ENCODE measurements at places on chromosomes 7 and 10.

- DNase-seq, result no peak
Observed at GRCh38 chr7:22561895-22562593, 62.1 kb upstream of the STEAP1B start.

DNA sequence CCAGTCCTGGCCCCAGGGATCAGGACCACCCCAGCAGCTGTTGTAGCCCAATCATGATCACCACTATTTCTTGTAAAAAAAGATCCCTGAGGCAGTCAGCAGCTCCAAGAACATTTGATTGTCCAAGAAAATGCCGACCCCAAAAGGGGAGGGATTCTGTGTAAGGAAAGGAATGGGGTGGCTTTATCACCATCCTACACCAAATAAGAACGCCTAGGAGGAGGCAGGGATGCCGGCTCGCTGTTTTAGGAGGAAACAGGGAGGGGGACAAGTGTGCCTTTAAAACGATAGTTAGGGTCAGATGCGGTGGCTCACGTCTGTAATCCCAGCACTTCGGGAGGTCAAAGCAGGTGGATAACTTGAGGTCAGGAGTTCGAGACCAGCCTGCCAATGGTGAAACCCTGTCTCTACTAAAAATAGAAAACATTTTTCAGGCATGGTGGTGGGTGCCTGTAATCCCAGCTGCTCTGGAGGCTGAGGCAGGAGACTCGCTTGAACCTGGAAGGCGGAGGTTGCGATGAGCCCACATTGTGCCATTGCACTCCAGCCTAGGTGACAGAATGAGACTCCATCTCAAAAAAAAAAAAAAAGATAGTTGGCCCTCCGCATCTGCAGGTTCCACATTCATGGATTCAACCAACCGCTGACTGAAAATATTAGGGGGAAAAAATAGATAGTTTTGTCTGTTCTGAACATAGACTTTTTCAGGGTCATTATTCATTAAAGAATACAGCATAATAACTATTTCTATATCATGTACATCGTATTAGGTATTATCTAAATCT, 63.6 kb downstream of the PDIA4 start:
- no peak for DNase-seq

DNA sequence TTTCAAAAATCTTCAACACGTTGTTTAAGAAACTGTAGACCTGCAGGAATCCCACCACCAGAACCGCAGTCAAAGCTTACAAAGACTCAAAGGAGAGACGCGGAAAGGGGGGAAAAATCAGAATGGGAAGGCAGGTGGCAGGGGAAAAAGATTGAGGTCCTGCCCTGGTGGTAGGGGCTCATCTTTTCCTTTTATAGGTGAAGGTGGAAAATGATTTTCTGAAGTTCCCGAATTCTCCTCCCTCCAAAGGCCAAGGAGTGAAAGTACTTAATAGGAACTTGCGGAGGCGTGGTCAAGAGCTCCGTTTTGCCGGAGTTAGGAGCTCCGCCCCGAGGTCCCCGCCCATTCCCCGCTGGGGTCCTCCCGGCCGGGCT, 724 bp downstream of the BBIP1 start:
- DNase-seq, result peak; percentile 97

DNA sequence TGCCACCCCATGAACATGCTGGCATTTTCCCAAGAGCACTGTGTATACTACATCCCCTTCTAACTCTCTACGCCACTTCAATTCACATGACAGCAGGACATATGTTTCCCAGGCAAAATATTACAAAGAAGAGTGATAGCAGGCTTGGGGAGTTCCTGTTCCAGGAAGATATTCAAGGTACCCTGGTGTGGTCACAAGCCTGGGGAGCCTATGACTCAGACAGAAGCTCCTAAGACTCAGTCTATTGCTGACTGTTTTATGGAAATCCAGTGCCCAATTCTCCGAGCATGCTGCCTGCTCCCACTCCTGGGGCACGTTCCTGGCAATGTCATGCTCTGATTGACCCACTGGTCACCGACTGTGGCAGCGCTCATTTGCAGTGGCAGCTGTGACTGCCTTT, 23.5 kb upstream of the ABLIM1 start:
- peak; percentile 15 for DNase-seq

- DNase-seq, result no peak
Observed at GRCh38 chr10:49176310-49177268, 11.6 kb downstream of the TMEM273 start.

DNA sequence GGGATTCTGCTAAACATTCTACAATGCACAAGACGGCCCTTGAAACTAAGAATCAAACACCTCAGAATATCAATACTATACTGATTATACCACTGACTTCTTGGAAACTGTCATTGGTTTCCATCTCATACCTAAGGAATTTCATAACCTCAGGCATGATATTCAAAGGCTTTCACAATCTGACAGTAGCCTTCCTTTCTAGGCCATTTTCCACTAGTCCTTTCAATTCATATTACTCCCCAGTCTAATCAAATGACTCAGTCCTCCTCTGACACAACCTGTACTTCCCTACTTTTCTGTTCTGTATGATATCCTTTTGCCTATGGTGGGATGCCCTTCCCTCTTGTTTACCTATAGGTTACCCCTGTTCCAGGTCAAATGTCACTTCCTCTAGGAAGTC, 48.3 kb downstream of the CSTF2T start:
- peak; percentile 82 for DNase-seq

DNA sequence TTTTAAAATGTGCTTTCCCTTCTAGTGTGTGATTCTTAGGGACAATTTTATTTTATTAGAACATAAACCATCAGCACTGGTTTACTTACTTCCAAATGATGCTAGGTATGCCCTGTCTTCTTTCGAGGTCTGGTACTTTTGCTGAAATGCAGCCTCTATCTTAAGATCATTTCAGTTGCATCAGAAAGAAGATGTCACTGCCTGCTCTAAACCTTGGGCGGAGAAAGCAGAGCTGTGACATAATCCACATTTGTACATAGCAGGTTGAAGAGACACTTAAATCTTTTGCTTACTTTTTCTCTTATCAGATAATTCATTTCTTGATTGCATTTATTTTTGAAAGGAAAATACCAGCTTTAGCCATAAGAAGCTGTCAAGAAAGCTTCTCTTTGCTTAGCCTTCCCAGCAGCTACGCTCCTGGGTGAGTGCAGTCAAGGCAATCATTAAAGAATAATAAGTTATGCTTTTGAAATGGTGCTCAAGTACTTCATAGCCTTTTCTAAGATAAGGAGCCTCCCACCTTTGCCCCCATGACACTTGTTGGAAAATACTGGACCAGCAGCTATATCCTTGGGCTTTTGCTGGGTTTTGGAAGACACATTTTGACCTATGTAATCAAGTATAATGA, 108.4 kb upstream of the SAMD8 start:
- no peak for DNase-seq

All from NCI-H226 (cell line).